AG09319 (cell line): ENCODE measurements at places on chromosomes 1 and 21.

DNA sequence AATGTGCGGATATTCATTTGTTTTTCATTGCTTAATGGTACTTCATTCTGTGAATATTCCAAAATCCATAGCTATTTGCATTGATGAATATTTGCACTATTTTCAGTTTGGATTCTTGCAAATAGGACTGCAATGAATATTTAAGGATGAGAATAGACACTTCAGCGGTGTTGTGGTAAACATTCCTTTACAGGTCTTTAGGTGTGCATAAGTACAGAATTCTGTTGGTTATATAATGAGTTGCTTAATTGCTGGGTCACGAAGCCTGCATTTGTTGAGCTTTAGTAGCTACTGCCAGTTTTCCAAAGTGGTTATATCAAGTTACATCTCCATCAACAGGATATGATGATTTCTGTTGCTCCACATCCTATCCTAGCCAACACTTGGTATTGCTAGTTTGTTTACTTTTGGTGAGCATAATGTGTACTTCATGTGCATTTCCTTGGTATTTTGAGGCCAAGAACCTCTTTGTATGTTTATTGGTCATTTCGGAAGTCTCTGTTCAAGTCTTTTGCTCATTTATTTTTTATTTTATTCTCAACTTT, 64.2 kb upstream of the CYYR1 start:
- DNase-seq: no peak

DNA sequence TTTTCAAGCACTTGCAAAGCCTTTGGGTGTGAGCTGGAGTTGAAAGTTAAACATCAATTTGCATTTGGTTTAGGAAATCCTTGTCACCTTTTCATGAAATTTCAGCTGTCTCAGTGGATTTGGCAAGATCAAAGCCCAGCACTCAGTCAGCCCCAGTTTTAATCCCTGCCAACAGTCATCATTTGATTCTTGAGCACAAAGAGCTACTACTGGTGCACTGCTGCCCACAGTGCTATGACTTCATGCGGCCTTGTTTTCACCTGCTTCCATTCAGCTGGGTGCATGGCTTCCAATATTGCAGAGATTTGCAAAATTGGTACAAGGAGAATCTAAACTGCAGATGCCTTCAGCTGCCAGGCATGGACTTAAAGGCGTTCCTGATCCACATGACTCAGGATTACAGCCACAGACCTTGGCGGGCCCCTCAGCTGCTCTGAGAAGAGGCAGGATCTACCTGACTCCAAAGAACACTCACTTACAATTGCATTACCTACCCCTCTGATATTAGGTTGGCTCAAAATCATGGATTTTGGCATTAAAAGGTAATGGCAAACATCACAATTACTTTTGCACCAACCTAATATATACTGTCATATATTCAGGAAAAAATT, 259.1 kb downstream of the DSCAM start:
- DNase-seq: no peak

- DNase-seq: no peak
These were observed 65.7 kb downstream of the NENF start for GRCh38 chr1:212498283-212499040.

DNA sequence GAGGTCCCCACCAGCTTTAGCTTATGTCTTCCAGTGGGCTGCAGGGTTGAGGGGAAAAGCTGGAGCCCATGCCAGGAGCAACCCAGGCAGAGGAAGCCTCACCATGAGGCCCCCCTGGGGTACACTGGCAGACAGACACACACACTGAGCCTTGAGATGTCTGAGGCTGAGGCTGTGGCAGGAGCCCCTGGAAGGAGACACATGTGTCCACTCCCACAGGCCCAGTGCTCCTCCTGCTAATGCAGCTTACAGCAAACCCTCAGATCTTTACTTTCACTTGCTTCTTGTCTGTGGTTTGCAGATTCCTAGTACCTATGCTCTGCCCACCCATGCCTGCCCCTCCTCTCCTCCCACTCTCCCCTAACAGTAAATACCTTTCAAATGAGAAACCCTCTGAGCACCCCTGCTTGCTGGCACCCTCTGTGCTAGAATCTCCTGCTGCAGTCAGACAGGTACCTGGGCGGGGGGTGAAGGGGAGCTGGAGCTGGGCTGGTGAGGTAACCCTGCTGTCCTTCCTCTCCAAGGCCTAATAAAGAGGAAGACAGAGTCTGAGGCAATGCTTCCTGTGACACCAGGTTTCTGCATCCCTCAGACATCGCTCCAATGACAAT, 63.4 kb upstream of the NEK2 start:
- no peak for DNase-seq

- no peak for DNase-seq
These were observed at the start of gene FHL3 for GRCh38 chr1:38005195-38006007. FHL3 (minus strand) TSS chr1:38005514; CDS start chr1:37999412, 6,102 bp downstream.

- no peak for DNase-seq
These were observed 8.3 kb upstream of the ERICH3 start for GRCh38 chr1:74681851-74682250.

GRCh38 chr1:155967341-155968050, 10.9 kb downstream of the ARHGEF2 start:
- DNase-seq: no peak

- no peak for DNase-seq
These were observed 11.5 kb downstream of the TEX46 start for GRCh38 chr1:23004112-23004511.

- peak; percentile 2 for DNase-seq
These were observed 538.9 kb downstream of the LMO4 start for GRCh38 chr1:87867626-87868025.

DNA sequence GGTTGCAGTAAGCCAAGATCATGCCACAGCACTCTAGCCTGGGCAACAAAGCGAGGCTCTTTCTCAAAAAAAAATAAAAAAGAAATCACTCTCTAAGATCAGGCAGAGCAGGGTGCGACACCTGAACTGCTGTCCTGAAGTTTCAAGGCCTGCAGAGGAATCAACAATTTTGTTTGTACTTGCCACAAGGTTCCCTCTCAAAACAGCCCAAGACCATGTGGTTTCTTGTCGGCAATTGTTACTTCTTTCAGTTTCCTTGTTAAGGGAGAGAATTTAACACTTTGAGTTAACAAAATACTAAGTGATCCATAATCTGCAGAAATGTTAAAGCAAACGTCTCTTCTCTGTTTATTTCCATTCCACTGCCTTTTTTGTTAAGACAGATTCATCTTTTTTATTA, 36.5 kb downstream of the MACO1 start:
- no peak for DNase-seq

DNA sequence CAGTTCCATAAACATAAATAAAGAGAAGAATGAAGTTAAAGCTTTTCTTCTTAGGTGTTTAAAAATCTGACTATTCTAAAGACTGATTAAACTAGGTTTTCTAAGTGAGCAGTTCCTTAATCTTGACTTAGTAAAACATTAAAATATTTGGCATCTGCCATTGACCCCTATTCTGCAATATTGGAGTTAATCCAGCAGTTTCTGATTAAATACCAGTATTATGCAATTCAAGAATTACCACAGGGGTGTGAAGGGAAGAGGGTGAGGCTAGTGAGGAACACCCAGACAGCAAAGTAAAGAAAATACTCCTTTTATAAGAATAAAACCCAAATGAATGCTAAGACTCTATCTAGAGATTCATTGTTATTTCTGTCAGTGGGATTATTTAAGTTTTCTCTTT, 40.9 kb downstream of the CLIC4 start:
- peak; percentile 27 for DNase-seq

- no peak for DNase-seq
These were observed 203.7 kb downstream of the PLA2G4A start for GRCh38 chr1:187032316-187032981.

DNA sequence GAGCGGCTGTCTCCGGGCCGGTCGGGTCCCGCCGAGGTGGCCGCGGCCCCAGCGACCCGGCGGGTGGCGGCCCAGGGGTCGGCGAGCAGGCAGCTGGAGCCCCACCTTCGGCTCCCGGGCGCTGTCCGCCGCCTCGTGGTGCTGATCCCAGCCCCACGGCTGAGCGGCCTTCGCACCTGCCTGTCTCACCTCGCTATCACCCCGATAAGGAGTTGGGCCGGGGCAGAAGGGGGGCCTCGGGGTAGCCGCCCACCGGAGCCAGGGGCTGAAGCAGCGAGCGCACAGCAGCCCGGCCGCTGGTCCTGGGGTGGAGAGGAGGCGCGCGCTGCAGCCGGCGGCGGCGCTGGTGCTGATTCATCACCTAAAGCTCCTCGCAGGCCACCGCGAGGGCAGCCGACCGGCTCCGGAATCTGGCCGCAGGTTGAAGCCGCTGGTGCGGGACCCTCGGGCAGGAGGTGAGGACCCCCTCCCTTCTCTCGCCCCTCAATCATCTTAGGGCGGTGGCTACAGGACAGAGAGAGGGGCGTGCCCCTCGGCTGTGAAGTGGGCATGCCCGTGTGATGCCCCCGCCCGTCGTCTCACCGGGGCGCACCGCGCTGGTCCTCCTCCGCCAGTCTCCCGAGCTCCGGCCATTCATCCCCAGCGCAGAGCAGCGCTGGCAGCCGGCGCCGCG, 575 bp downstream of the TRIM67 start:
- DNase-seq: no peak

GRCh38 chr1:246591504-246591903, 25.2 kb downstream of the CNST start:
- DNase-seq: no peak

DNA sequence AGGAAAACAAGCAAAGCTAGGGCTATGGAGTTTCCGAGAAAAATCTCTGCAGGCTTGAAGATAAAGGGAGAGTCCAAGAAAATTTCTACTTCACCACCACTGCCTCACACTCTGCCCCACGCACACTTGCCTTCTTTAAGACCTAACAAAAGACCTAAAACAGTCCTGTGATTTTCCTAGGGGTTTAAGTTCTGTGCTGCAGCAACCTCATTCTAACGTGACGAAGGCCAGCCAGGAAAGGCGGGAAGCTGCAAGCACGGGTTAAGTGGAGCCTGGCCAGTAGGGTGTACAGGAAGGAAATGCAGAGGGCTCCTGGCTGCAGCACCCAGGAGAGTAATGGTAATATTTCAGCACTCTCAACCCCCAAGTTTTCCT, 1.5 kb downstream of the SPATA6 start:
- DNase-seq: no peak

GRCh38 chr1:107821340-107821739, 143.6 kb downstream of the VAV3 start:
- no peak for DNase-seq

DNA sequence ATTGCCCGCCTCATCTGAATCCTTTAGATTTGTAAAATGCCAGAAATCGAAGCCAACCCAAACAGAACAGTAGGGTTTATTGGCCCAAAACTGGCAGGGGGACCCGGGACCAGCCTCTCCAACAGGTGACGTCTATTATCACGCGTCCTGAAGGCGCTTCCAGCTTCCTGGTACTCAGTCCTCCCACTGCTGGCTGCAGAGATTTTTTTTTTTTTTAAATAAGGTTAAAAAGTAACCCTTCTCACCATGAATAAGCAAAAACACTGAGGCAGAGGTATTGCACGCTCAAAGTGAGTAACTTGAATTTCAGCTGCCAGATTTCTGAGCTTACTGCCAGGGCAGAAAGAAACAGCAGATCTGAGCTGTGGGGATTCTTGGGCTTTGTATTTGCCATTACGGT, 54.4 kb upstream of the GCLM start:
- no peak for DNase-seq

- no peak for DNase-seq
These were observed 43.3 kb upstream of the PUM1 start for GRCh38 chr1:31108861-31109260.

DNA sequence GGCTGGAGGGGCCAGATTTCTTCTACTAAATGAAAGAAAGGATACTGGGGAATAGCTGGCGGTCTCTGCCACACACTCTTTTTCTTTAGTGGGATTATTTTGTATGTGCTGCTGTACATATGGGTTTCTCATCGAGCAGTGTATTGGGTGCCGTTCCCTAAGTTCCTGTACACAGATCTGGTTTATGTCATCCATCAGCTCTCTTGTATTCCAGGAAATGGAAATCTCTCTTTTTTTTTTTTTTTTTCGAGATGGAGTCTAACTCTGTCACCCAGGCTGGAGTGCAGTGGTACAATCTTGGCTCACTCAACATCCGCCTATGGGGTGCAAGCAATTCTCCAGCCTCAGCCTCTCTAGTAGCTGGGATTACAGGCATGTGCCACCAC, 27.0 kb upstream of the NID1 start:
- no peak for DNase-seq

GRCh38 chr1:213512316-213512715, 461.3 kb downstream of the RPS6KC1 start:
- DNase-seq: no peak

DNA sequence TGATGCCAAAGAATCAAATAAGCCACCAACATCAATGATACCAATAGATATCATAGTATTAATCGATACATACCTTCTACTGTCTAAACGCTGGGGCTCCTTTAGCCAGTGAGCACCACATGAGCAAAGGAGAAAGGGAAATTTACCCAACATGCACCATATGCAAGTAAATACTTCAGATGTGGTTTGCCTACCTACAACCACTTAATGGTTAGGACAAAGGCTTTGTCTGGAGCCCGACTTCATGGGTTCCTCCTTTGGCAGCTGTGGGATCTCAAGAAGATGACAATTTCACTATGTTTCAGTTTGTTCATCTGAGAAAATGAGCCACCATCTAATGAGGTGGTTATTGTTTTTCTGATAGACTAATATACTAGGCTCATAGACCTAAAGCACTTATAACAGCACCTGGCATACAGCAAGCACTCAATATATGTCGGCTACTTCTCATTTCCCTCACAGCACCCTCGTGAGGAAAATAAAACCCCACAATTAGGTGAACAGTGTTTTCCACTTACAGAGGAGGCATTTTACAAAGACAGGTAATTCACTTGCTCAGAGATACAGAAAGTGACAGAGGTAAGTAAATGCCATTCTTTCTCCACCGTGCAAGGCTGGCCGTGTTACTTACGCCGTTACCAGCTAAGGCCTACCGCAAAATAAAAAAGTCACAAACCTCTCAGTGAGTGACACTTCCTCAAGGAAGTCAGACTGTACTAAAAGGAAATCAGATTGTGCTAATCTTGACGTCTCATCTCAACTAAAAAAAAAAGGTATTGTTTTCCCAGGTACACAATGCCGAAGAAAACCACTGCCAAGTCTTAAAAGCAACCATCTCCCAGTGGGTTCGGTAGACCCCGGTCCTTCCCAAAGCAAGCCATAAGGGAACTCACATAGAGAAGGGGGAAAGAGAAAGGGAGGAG, 1.6 kb downstream of the TTC13 start:
- DNase-seq: no peak
